ENCODE measurements at places on chromosomes 12 and 14.

GRCh38 chr12:60174476-60174875 lies 578.6 kb downstream of the SLC16A7 start:
- DNase-seq, result no peak

GRCh38 chr14:92459030-92459949 lies 54.3 kb upstream of the RIN3 start:
- no peak for DNase-seq

DNA sequence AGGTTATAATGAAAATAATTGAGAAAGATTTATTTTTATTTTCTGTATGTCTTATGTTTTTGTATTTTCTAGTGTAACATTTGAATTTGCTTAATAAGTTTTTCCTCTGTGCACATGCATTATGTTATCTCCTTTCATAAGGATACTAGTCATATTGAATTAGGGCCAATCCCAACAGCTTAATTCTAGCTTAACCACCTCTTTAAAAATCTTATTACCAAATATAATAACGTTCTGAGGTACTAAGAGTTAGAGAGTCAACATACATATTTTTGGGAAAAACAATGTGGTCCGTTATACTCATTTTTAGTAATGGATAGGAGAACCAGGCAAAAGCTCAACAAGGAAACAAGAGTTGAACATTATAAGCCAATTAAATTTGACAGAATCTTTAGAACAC lies 845.6 kb upstream of the SEL1L start:
- no peak for DNase-seq

- no peak for DNase-seq
Measured at GRCh38 chr12:3726456-3726855, 26.5 kb downstream of the CRACR2A start.

- no peak for DNase-seq
Measured at GRCh38 chr14:59267046-59267445, 78.6 kb downstream of the DAAM1 start.

DNA sequence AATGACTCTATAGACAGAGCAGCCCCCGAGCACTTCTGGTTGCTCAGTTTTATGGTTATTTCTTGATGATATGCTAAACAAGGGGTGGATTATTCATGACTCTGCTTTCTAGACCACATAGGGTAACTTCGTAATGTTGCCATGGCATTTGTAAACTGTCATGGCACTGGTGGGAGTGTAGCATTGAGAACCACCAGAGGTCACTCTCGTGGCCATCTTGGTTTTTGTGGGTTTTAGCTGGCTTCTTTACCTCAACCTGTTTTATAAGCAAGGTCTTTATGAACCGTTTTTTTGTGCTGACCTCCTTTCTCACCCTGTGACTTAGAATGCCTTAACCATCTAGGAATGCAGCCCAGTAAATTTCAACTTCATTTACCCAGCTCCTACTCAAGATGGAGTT lies 1036.2 kb upstream of the FLRT2 start:
- DNase-seq, result no peak

DNA sequence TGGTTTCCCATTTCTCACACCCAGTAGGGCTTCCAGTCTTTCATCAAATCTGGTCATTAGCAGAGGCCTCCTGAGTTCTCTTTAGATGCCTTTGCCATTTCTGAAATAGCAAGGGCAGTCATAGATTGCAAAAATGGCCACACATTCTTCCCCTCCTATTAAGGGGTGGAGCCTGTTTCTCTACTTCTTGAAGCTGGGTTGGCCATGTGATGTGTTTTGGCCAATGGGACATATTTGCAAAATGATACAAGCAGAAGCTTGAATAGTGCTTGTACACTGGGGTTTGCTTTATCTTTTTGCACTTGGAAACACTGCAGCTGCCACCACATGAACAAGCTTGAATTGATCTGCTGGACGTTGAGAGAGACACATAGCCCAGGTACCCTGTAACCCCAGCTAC lies 109.3 kb downstream of the VRK1 start:
- DNase-seq, result no peak

GRCh38 chr14:26463136-26463535 lies 134.7 kb downstream of the NOVA1 start:
- DNase-seq, result no peak

Data from naive B cell (primary cell).